ENCODE measurements at places on chromosomes 4 and X.

GRCh38 chr4:41638203-41638602 is 100.2 kb downstream of the LIMCH1 start:
- no peak for DNase-seq

DNA sequence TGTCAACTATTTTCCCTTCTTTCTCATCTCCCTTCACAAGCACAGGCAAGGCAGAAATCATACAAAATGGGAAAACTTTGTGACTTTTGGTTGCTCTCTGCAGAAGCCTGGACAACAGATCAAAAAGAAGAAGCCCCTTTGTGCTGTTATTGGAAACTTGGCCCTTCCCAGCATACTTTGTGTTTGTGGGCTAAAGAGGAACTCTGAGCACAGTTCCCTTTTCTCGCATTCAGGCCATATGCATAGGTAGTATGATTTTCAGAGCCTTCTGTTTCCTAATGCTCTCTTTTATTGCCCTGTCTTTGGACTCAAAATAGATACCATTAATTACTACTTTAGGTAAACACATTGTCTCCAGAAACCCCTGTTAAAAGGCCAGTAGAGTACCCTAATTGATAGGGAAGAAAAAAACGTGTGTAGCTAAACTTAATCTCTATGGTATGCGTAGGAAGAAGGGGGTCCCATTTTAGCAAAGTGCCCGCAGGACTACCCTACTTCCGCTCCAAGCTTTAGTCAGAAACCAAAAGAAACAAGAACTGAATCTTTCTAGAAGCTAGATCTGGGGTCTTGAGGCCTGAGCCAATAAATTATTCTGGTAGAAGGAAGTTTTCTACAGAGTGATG is 26.6 kb downstream of the VSIG4 start:
- no peak for DNase-seq

DNA sequence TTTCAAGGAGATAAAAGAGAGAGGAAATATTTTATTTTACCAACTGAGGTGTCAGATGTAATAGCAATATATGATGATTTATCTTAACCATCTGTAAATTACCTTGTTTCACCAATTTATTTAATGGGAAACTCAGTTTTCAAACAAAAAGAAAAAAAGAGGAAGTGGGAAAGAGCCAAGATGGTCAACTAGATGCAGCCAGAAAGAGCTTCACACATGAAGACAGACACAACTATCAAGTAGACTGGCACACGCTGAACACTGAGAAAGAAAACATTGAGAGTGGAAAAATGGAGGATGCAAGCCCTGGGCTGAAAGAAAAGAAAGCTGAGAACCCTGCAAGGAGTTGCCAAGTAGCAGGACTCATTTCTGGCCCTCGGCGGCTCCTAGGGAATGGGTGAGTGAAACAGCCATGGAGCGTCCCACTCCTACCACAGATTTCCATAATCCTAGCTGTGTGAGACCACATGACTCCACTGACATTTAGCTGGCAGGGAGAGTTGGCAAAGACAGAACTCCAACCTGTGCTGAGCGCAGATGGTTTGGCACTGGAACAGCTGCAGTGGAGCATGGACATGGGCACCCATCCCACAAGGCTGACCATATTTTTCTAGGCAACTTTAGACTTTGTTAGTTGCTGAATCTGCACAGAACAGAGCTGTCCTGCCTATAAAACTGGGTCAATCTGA is 409.3 kb downstream of the FAM47B start:
- DNase-seq = no peak

- DNase-seq = no peak
These were observed 388.4 kb upstream of the SPOCK3 start for GRCh38 chr4:167622481-167623240.

DNA sequence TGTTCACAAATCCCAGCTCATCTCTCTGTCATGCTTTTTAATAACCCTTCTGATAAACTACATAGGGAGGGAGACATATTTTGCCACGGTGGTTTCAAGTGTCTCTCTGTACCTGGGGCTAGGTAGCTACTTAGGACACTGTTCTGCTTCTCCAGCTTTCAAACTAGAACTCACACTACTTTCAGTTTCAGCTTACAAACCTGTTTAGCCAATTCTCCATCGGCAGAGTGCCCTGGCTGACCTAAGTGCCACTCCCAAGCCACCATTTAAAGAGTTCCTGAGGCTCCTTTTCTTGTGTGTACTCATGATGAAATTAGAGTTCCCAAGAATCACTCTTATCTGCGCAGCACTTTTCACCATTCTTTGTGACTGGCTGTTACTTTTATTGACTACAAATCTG is 899.2 kb downstream of the FAT4 start:
- no peak for DNase-seq

- no peak for DNase-seq
These were observed 149.5 kb downstream of the OR13H1 start for GRCh38 chrX:131693359-131693758.

GRCh38 chr4:15864651-15865566 is 73.6 kb downstream of the FGFBP1 start:
- no peak for DNase-seq

DNA sequence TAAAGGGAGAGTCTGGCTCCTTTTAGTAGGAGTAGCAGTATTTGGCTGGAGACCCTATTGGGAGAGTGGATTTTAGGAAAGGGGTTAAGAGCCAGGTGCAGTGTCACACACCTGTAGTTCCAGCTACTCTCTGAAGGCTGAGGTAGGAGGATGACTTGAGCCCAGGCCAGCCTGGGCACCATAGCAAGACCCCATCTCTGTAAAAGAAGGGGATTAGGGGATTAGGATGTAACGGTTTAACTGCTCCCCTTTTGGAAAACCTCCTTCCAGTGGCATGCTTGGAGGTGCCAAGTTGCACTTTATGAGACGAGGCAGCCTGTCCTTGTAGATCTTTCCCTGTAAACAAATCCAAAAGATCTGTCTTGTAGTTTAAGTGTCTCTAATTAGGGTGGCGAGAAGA is 140.0 kb downstream of the KLHL8 start:
- no peak for DNase-seq

DNA sequence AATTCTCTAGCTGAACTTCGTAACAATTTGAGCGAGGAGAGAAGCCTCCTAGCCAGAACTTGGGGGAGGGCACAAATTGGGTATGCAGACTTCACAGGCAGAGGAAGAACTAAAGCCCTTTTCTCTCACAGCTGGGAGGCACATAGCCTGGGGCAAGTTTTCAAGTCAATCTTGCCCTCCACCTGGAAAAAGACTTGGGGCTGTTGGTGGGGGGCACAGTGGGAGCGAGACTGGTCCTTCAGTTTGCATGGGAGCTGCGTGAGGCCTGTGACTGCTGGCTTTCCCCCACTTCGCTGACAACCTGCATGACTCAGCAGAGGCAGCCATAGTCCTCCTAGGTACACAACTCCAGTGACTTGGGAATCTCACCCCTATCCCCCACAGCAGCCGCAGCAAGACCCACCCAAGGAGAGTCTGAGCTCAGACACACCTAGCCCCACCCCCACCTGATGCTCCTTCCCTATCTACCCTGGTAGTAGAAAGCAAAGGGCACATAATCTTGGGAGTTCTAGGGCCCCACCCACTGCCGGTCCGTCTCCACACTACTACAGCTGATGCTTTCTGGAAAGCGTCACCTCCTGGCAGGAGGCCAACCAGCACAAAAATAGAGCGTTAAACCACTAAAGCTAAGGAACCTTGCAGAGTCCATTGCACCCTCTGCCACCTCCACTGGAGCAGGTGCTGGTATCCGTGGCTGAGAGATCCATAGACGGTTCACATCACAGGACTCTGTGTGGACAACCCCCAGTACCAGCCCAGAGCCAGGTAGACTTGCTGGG is 160.8 kb downstream of the CBLL2 start:
- DNase-seq = no peak

GRCh38 chr4:39700554-39700953 is 2.6 kb downstream of the UBE2K start:
- no peak for DNase-seq

DNA sequence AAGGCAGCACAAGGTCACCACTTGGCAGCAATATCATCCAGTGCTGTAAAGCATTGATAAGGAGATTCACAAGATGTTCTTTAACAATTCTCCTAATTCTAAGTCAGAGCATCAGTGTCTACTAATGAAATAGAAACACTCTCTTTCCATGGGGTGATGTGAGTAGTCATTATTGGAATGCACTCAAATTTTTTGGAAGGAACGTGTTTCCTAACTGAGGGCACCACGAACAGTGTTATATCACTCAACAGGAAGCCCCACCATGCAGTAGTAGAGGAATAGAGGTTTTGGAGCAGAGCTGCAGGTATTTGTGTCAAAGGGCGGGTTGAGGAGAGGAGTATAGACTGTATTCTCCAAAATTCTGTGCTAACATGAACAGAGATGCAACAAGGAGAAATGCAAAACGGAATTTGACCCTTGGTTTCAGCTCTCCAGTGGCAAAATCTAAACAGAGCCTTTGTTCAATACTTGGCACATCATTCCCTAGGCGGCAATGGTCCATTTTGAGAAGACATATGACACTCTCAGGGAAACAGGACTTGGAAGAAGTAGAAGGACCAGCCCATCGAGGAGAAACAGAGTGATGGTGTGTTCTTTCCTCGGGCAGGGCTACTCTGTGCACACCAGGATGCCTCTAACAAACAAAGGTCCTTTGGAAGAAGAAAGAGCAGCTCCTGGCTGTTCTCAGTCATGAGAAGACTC is 98.9 kb downstream of the CPEB2 start:
- DNase-seq = peak; percentile 16

DNA sequence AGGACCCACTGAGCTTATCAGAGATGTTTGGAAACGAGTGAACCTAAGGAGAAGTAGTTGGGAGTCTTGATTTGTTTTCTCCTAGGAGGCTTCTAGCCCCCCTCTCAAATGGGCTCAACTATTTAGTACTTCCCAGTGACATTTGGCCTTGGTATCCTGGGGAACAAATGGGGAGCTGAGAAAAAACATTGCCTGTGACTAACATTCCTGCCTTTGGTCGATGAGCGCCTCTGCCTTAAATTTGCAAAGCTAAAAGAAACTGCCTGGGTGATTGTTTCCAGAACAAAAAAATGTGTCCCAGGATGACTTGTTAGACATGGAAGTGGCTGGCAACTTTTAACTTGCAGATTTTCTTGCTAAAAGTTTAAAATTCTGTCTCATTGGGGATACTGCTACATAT is 58.8 kb upstream of the IGFBP7 start:
- no peak for DNase-seq

DNA sequence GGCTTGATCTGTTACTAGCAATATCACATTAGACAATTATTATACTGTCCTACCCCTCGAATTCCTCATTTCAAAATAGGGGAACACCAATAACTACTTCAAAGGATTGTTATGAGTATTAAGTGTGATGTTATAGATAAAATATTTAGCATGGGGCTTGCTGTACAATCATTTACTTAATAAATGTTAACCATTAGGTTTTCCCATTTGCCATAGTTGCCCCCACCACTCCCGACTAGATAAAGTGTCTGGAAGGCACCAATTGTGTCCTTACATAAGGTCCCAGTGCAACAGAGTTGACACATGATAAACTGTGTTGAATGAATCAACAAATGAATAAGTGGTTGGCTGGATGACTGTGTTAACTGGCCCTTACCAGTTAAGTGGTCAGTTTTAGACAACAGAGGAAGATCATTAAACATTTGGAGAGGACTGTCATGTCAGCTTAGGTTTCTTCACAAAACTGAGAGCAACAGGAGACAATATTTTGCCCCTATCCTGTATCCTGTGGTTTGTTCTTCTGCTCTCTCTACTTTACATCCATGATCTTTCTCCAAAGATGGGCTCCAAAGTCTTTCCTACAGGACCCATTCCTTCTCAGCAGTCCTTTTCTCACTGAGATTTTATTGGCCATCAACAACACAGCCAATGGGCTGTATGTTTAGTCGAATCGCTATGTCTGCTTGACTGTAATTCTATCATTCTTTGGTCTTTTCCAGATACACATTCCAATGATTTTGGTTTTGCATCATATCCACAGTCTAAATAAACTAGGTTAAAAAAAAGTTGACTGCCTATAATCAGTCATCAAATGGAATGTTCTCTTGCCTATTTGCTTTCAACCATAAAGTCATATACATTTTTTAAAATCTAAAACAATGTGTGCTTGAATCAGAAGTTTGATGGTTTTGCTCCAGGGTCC is 74.4 kb downstream of the RNF150 start:
- DNase-seq = peak; percentile 43

DNA sequence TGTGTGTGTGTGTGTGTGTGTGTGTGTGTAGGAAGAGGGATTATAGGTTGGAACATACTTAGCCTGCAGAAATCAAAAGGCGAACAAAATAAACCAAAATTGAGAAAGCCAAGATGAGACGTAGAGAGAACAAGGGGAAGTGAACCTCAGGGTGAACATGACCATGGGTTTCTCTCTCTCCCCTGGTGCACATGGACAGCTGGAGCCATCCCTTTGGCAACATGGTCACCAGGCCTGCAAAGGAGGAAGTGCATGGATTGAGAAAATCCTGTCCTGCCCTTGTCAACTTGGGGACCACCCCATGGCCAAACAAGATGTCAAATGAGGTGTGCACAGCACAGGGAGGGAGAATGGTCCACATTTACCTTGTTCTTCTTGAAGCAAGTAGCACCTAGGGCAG is 23.1 kb downstream of the LGI2 start:
- no peak for DNase-seq

DNA sequence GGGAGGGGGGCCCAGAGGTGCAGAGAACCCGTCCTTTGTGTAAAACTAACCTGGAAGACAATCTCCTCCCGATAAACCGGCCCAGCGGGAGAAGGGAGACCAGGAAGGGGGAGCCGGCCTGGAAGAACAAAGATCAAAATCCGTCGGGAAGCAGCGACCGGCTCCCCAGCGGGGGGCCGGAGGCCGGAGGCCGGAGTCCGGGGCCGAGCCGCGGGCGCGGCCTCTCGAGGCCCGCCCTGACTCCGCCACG is 552 bp downstream of the ZDHHC9 start:
- DNase-seq = no peak

DNA sequence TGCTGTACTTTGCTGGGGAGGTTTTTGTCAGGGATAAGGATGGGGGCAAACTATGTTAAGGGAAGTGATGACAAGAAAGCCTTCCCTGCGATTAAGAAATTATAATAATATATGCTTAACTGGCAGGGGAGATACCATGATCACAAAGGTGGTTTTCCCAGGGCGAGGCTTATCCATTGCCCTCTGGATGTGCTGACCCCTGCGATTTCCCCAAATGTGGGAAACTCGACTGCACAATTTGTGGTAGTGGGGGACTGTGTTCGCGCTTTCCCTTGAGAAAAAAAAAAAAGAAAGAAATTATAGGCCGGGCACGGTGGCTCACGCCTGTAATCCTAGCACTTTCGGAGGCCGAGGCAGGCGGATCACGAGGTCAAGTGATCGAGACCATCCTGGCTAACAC is 24.5 kb downstream of the SLC25A43 start:
- no peak for DNase-seq

GRCh38 chr4:86615501-86615900 is 21.4 kb downstream of the PTPN13 start:
- DNase-seq = no peak

GRCh38 chr4:106401157-106401556 is 32.6 kb upstream of the GIMD1 start:
- no peak for DNase-seq
